ENCODE measurements at places on chromosomes 6 and 20.

- no peak for ATAC-seq
Observed at GRCh38 chr6:42962502-42963178, 2.1 kb downstream of the GNMT start.

- ATAC-seq, result peak; percentile 99
Observed at GRCh38 chr6:109373762-109374161, 8.5 kb downstream of the CD164 start.

DNA sequence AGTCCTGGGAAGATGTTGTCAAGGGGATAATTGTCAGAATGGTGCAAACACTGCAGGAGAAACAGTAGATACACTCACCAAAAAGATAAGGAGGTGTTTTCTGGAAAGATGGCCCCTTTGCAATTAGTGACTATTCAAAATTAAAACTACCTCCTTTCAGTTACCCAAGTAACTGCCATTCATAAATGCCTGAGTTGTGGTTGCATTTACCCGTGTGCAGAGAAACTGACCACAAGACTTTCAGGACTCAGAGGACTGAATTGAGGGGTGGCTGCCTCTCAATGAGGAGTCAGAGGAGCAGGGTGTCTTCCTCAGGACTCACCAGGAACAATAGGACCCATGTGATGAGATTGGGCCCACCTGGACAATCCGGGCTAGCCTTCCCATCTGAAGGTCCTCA lies 39.0 kb downstream of the GCM1 start:
- no peak for ATAC-seq

DNA sequence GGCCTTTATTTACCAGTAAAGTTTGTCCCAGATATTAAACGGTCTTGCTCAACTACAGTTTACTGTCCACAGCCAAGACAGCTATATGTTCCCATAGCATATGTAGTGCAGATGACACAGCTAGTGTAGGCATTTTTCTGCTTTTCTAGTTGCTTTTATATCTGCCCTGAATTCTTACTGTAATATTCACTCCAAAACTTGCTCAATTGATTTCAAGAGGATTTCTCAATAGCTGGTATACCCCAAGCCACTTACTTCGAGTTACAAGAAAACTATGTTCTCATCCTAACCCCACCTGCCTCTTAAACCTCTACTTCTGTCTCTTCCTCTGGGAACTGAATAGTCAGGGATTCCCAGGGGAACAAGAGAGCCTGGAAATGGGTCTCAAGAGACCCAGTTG lies 18.9 kb upstream of the ROS1 start:
- ATAC-seq, result no peak

DNA sequence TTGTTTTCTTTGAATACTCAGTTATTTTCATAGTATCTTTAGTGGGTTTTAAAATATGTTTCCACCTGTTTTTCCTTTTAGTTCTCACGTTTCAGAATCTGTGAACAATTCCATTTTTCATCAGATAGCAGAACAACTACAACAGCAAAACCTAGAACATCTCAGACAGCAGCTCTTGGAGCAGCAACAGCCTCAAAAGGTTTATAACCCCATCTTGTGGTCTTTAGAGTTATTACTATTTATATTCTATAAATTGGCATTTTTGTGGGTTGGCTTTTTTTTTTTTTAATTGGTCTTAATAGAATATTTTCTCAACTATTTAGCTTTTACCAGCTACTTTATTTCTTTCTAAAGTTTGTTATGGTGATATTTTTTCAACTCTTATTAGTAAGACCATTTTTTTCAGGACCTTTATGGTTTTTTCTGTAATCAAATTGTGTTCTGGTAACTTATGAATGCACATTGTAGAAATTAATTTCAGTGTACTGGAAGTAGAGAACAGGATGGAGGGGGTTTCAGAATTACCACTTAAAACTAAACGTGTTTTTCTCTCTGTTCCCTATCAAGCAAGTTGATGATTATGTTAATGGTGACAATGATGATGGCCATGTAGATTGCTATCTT lies 72.2 kb downstream of the SCAF8 start:
- ATAC-seq, result no peak

GRCh38 chr6:11922901-11923300 lies 89.2 kb upstream of the HIVEP1 start:
- ATAC-seq, result no peak

GRCh38 chr20:53187392-53188068 lies 215.4 kb downstream of the TSHZ2 start:
- no peak for ATAC-seq

- ATAC-seq, result no peak
Observed at GRCh38 chr6:46509981-46510510, 18.8 kb upstream of the RCAN2 start.

Measured in stimulated activated memory B cell treated with anti-CD40 and anti-IgM and Interleukin-4, amounts not matched to agents 10 μg/mL and 1 μg/mL and 100 μg/mL, for 72 hours (primary cell).